Anterior cingulate cortex (tissue), 58 donors: ENCODE measurements at places on chromosomes 1 and 21.
A peak's percentile ranks its signal among the peaks of the same experiment; 100 is the strongest.

- DNase-seq, result peak; percentile 73
Observed at GRCh38 chr1:22830041-22830566, 119.5 kb downstream of the EPHB2 start.

DNA sequence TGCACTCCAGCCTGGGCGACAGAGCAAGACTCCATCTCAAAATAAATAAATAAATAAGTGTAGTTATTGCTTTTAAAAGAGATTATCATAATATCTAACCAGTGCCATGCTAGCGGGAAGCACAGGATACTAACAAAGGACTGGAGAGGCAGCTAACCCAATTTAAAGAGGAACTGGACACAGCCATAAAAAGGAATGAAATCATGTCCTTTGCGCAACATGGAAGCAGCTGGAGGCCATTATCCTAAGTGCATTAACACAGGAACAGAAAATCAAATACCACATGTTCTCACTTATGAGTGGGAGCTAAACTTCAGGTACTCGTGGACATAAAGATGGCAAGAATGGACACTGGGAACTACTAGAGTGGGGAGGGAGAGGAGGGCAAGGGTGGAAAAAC lies 54.9 kb downstream of the TM2D1 start:
- no peak for DNase-seq

DNA sequence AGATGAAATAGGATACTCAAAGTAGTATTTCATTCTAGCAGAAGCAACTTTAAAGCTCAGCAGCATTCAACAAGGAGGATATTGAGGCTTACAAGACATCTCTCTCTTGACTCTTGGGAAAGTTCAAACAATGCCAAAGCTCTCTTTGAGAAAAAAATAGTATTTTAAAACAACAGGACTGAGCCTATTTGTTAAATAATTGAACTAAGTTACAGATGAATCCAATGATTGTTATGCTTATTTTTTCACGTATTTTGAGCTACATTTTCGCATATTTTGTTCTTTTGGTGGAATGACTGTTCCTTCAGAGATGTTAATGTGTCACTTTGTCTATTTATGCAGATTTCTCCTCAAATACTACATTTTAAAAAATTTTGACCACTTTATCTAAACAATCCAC lies 200.7 kb downstream of the KCTD3 start:
- DNase-seq, result no peak

GRCh38 chr21:38438462-38438893 lies 59.8 kb downstream of the ERG start:
- no peak for DNase-seq

DNA sequence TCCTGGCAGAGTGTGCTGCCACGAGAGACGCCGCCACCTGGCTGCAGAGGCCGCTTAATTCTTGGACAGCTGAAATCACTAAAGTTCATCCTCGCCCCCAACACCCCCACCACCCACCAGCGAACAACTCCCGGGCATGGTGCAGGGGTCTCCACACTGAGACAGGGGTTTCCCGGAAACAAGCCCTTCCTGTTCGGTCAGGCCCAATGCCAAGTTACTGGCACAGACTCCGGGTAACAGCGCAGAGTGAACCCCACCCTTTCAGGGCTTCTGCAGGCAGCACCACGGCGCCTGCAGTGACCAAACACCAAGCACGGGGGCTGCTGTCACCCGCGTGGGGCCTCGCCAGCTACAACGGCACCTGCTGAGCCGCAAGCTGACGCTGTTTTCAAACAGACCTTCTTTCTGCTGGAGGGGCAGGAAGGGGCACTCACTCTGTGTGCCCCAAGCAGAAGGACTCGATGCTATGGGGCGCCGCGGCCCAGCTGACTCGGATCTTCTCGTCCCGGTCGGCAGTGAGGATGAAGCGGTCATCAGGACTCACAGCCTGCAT lies 17.4 kb downstream of the WDR4 start:
- no peak for DNase-seq

- DNase-seq, result no peak
Observed at GRCh38 chr1:227735539-227736285, 477 bp downstream of the SNAP47 start.

- no peak for DNase-seq
Observed at GRCh38 chr1:193285641-193286040, 99.2 kb upstream of the B3GALT2 start.

GRCh38 chr1:8015036-8015808 lies 10.9 kb downstream of the ERRFI1 start:
- DNase-seq, result no peak

GRCh38 chr1:30311749-30312148 lies 411.6 kb downstream of the MATN1 start:
- DNase-seq, result no peak

- DNase-seq, result no peak
Observed at GRCh38 chr1:201683397-201683796, 144.5 kb downstream of the NAV1 start.

- DNase-seq, result no peak
Observed at GRCh38 chr1:214021321-214021720, 33.5 kb downstream of the PROX1 start.

DNA sequence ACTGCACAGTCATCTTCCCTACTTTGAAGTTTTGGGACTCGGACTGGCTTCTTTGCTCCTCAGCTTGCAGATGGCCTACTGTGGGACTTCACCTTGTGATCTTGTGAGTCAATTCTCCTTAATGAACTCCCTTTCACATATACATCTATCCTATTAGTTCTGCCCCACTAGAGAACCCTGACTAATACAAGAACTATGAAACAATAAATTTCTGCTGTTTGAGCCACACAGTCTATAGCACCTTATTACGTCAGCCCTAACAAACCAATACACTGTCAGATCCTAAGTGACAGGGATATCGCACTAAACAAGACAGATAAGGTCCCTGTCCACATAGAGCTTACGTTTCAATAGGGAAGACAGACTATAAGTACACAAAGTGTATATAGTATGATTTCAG lies 120.1 kb downstream of the PLPP3 start:
- DNase-seq, result no peak

- no peak for DNase-seq
Observed at GRCh38 chr1:150207281-150207971, 28.5 kb downstream of the ANP32E start.

DNA sequence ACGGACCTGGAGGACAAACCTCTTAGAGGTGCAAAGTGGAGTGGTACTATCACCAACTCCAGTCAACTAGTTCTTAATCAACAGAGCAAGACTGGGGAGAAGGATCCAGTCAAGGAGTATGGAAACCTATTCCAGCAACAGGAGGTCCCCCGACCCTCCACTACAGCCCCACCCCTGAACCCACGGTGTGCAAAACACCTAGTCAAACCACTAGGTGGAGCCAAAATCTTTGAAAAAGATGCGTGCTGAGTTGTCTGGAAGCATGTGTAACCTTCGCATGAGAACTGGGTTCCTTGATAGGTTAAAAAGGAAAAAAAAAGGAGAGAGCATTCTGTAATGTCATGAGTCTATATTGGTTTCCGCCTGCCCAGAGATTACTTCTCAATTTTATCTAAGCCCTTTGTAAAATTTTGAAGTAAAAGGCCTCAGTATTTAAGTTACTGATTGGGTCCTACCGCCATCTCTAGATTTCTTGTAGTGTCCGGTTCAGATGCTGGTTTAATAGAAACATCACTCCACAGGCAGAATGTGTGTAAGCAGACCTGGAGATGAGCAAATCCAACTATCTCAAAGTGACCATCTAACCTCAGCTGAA lies 81.9 kb upstream of the HAO2 start:
- DNase-seq, result no peak

DNA sequence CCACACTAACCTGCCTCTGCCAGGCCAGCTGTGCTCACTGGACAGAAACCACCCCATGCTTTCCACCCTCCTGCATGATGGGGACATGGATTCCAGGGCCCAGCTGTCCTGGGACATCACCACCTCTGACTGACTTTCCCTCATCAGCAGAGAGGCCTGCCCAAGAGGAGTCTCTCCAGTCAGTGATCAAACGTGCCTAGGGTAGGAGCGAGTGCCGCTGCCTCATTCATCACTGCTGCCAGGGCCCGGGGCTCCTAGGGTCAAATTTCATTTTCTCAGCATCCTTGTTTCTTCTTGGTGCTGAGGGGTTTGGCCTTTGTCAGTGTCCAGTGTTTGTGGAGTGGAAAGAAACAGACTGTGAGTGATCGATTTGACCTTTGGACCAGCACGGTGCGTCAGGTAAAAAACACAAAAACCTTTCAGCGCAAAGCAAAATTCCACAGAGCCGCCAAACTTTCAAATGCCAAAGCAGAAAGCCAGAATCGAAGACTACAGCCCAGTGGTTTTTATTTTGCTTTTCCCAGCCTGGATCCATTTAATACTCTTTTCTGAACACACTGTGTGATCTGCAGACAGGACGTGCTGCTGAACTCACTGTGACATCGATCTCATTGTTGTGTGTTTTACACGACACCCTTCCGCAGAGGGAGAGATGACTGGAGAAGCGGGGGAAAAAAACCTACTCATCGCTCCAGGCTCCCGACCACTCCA lies 43.2 kb downstream of the CAPN8 start:
- no peak for DNase-seq

DNA sequence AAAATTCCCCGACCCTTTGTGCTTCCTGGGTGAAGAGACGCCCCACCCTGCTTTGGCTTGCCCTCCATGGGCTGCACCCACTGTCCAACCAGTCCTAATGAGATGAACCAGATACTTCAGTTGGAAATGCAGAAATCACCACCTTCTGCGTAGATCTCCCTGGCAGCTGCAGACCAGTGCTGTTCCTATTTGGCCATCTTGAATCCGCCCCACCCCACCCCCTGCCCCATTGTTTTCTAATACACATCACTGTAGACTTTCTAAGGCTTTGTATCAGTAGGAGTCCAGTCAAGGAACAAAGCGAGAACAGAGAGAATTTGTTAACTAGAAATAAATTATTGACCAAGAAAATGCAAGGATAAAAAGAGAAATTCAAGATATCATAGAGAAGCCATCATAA lies 178.2 kb downstream of the KCNK2 start:
- no peak for DNase-seq

GRCh38 chr1:237841485-237841884 lies 49.2 kb downstream of the ZP4 start:
- no peak for DNase-seq

DNA sequence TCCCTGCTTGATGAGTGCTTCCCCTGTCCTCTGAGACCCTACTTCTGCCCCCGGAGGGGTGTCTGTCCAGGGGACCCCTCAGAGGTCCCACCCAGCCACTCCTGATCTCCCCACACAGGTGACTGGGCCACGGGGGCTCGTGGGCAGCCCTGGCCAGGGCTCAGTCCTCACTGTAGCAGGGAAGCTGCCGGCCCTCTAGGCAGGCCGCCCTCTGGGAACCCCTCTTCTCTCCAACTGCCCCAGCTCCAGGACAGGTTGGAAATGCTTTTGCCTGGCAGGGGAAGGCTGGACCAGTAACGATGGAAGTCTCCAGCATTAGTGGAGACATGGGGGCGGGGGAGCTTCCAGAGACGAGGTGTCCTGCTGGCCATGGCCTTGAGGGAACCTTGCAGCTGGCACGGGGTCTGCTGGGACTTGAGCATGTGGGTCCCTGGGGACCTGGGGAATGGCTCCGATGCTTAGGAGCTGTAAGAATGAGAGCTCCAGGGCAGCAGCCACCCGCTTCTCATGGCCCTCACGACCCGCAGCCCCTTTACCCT lies 3.1 kb upstream of the FNDC10 start:
- DNase-seq, result no peak

DNA sequence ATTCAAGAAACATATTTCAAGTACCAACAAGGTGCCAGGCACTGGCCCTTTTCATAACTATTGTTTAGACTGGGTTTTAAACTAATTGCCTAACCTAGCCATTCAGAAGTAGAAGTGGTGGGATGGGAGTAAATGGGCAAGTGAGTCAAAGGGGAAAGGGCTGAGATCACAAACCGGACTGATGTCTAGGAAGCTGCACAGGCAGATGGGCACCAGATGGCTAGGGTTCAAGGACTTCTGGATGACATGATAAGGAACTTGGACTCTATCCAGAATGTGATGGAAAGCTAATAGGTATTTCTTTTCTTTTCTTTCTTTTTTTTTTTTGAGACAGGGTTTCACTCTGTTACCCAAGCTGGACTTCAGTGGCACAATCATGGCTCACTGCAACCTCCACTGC lies 46.6 kb downstream of the LYST start:
- DNase-seq, result no peak

GRCh38 chr21:16571594-16571993 lies 841.8 kb downstream of the USP25 start:
- no peak for DNase-seq

- no peak for DNase-seq
Observed at GRCh38 chr1:203051841-203052324, 25.6 kb downstream of the PPFIA4 start.

- no peak for DNase-seq
Observed at GRCh38 chr1:211347077-211347844, 20.6 kb downstream of the TRAF5 start.

GRCh38 chr21:33149181-33149580 lies 79.2 kb downstream of the OLIG1 start:
- DNase-seq, result no peak

DNA sequence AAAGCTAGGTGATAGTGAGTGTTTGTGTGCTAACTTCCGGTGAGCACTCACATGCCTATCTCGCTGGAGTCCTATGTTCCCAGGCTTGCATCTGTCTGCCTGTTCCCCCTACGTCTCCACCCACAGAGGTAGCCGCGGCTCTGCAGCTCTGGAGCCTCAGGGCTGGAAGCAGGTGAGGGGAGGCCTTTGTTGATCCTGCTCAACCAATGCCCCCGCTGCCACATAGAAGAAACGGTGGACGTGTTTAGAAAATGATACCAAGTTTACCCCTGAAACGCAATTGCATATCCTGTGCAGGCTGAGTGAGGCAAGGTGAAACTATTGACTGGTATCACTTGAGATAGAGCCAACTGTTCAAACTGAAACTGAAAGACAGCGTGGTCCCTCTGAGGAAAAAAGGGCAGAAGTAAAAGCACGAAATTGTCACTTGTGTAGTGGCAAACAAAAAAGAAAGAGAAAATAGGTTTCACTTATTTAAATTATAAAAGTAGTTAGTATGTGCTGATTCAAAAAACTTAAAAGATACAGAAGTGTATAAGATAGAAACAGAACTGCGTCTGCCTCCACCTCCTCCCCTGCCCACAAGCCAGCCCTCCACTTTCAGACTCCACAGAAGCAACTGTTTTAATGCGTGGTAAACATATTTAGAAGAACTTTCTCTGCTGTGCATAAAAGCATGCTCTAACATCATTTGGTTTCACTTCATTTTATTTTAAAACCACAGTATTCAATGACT lies 38.6 kb upstream of the ETS2 start:
- no peak for DNase-seq

DNA sequence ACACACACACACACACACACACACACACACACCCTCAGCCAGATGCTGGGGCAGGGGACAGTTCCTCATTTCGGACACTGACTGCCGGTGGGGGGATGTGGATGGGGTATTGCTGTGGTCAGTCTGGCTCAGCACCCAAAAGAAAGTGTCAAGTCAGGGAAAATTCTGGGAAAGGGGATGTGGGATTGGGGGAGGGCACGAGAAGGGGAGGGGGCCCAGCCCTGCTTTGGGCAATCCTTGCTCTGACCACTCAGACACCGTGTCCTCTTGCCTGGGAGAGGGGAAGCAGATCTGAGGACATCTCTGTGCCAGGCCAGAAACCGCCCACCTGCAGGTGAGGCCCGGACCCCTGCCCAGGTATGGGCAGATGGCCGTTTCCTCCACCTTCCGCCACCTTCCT lies at the start of gene C1QC:
TSS of gene C1QC (plus strand) at position 253 of the 400 bp plus-strand sequence. CDS start 391 bp downstream, outside the sequence.
- peak; percentile 34 for DNase-seq

GRCh38 chr1:202029727-202030126 lies 19.3 kb downstream of the ELF3 start:
- no peak for DNase-seq

- DNase-seq, result no peak
Observed at GRCh38 chr1:196372896-196373536, 235.2 kb downstream of the KCNT2 start.
